ENCODE measurements at places on chromosomes 7 and 10.

DNA sequence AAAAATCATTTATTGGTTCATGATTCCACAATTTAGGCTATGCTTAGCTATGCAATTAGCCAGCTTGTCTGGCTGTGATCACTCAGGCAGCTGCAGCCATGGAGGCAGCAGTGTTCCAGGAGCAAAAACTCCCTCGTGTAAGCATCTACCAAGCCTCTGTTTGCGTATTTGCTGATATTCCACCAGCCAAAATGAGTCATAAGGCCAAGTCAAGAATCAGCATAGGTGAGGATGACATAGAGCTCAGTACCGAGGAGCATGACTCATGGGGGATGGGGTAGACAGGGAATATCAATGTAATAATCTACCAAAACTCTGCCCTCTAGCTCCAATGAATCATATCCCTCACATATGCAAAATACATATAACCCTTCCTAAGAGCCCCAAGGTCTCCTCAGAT, 63.3 kb downstream of the IMMP2L start:
- no peak for DNase-seq

DNA sequence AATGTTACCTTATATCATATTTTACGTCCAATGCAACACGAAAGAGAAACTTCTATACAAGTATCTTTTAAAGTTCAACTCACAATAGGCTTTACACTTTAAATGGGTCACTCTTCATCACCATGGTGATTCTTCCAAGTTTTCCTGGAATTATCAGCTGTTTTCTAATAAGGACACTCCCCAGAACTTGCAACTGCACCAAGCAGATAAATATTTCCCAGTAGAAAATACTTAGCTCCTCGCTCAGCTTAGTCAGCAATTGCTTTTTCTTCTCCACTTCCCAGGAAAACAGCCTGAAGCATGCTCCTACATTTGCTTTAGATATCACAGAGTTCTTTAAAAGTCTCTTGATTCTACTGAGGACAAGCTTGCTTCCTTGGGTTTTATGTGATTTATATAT, 25.7 kb upstream of the ADD3 start:
- DNase-seq: no peak

DNA sequence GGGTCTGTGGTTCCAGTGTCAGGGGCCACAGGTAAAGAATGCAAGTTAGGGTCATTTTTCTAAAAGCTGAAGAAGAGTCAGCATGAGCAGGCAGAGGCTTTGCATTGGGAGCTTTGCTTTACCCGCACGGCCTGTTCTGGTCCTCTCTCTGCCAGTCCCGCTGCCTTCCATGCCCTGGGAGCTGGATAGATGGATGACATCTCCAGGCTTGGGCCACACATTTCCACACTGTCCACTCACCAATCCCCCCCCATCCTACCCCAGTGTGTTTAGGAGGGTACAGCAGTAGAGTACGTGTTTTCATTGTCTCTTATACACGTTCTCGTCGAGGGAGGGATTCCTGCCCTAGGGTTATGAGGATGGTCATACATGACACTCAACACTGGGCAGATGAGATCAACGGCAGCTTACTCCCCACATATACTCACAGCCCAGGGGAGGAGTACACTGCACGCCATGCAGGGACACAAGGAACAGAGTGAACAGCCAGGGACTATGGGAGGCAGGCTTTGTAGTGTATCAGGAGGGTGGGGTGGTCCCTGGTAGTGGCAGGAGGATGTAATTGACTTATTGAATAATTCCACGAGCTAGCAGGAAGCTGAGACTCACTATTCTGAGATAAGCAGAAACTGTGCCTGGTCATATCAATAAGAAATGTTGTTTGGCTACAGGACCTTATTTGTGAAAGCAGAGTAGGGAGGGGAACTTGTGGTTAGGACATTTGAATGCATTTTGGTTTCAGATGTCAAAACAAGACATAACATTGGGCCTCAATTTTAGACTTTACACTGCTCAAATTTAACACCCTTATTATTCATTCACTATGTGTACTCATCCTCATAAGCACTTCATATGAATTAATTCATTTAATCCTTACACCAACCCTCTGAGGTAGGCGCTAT, 36.6 kb downstream of the PLPP4 start:
- no peak for DNase-seq

DNA sequence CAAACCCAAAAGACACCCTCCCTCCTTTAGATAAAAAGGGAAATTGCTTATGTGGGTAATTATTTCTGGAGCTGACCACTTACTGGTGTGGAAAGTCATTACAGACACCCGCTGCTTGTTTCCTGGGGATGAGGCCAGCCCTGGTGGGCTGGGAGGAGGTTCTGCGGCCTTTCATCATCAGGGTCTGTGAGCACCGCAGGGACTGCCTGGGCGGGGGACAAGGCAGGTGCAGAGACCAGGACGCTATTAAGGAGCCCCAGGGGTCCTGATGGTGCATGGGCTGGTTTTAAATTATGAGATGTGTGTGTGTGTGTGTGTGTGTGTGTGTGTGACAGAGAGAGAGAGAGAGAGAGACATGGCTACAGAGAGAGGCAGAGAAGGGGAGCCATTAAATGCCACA, 171.2 kb downstream of the DNAJB6 start:
- DNase-seq: no peak

DNA sequence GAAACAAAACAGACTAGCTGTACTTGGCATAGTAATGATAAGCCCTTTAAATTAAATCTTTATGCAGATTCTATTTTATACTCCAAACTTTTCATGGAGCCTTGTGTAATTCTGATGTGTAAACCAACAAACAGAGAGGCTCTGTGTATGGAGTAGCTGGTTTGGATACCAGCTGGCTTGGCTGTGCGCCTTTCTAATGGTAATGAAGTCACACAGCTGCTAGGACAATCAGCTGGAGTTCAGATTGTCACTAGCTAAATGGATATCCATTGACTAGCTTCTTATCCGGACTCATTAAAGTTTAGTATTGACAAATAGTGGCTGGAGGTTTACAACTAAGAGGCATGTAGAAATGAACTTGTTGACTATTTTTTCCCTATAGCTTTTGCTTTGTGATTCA, 398.4 kb downstream of the DGKB start:
- DNase-seq: no peak

- DNase-seq: no peak
Observed at GRCh38 chr7:91266067-91266688, 1.9 kb downstream of the FZD1 start.

All from stimulated activated CD4-positive, alpha-beta T cell treated with anti-CD3 and anti-CD28 coated beads, Interleukin-1b, Interleukin-23, amount 100 ng/mL, for 24 hours (primary cell).